ENCODE measurements at places on chromosomes 11 and 22.

GRCh38 chr11:64877390-64878222 is 815 bp downstream of the EHD1 start:
- DNase-seq: no peak

DNA sequence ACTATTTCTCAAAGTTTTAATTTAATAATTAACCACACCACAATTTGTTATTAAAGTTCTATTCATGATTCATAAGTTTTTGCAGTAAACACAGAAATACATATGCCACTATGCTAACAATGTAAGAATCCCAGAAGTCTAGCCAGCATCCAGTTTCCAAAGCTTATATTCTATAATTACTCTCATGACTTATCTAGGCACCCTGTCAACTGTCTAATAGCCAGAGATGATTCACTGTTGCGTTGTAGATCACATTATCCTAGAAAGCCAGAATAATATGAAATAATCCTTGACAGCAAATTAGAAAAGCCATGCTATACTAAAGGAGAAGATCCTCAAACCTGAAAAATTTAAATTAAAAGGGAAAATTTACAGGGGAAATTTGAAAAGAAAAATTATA is 141.0 kb downstream of the SOX6 start:
- no peak for DNase-seq

GRCh38 chr11:124633355-124633754 is 10.7 kb downstream of the TBRG1 start:
- DNase-seq: no peak

GRCh38 chr22:45198463-45198795 is 34.7 kb downstream of the NUP50 start:
- no peak for DNase-seq

GRCh38 chr11:45609902-45610301 is 55.5 kb downstream of the CHST1 start:
- DNase-seq: no peak

GRCh38 chr22:37060801-37061610 is 9.5 kb downstream of the KCTD17 start:
- DNase-seq: peak; percentile 79

Measured in stimulated activated CD8-positive, alpha-beta memory T cell treated with anti-CD3 and anti-CD28 coated beads, Interleukin-7, amount 100 ng/mL, for 48 hours (primary cell).